ENCODE measurements at places on chromosomes 2 and 18. TPM values are rescaled to one million over a fixed set of nuclear protein-coding genes. Genes with fewer than 3 reads are reported as not detected.

NT5C1B gene
- not detected for total RNA-seq

ATP6V1B1 gene
- total RNA-seq, result 2.4 TPM

IL36G gene
- total RNA-seq, result not detected

SLC5A6 gene
- total RNA-seq, result 42.1 TPM

SKOR2 gene
- total RNA-seq, result not detected

EHBP1 gene
- 62.2 TPM for total RNA-seq

TUBA4B gene
- not detected for total RNA-seq

GPR55 gene
- 0.39 TPM for total RNA-seq

ITGA4 gene
- 7.4 TPM for total RNA-seq

TLX2 gene
- total RNA-seq, result not detected

KCTD1 gene
- total RNA-seq, result 17.9 TPM

TANK gene
- total RNA-seq, result 81.2 TPM

CXCR1 gene
- not detected for total RNA-seq

DHRS9 gene
- 1.1 TPM for total RNA-seq

EIF2AK3 gene
- total RNA-seq, result 30.2 TPM

STARD6 gene
- not detected for total RNA-seq

B3GNT7 gene
- 2.2 TPM for total RNA-seq

DSG2 gene
- 93.1 TPM for total RNA-seq

MEP1B gene
- not detected for total RNA-seq

CRYGC gene
- not detected for total RNA-seq

FOXI3 gene
- total RNA-seq, result not detected

STAMBP gene
- 46.0 TPM for total RNA-seq

RAPGEF4 gene
- 18.6 TPM for total RNA-seq

AKAIN1 gene
- total RNA-seq, result not detected

DYNAP gene
- not detected for total RNA-seq

FOXD4L1 gene
- total RNA-seq, result 0.39 TPM

HAUS1 gene
- 13.2 TPM for total RNA-seq

NCOA1 gene
- total RNA-seq, result 69.9 TPM

CACNB4 gene
- 3.3 TPM for total RNA-seq

All from ureter (tissue), 1 donor.